ENCODE measurements at places on chromosomes 12 and 14. TPM values are rescaled to one million over a fixed set of nuclear protein-coding genes. Genes with fewer than 3 reads are reported as not detected.

Gene CACNA1C
- total RNA-seq, result 2.7 TPM

GRCh38 chr14:65043893-65044595 is 57.3 kb downstream of the FNTB start:
- H3K4me3 ChIP-seq, result no peak overlapping the region
- DNase-seq, result no peak
- no peaks in the 10 kb centered on the region for H3K36me3 ChIP-seq
- H3K27me3 ChIP-seq, result no peaks in the 10 kb centered on the region
- H3K27ac ChIP-seq, result no peak overlapping the region

DNA sequence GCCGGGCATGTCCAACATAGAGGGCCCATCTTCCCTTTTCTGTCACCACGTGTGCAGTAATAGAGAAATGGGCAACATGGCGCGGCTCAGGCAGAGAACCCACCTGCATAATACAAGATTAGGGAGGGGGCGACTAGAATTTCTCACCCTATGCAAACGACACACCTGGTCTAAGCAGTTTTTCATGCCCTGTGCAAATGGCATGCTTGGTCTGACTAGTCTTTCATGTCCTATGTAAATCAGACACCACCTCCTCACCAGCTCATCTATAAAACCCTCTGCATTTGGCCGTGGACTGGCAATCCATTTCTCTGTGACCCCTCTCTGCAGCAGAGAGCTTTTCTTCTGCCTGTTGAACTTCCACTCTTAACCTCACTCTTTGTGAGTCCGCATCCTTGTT is 180.2 kb upstream of the PZP start:
- H3K27me3 ChIP-seq, result no peaks in the 10 kb centered on the region
- no peak overlapping the region for H3K27ac ChIP-seq
- H3K4me1 ChIP-seq, result peaks cover 20% of the 10 kb centered on the region
- no peak overlapping the region for H3K4me3 ChIP-seq
- DNase-seq, result no peak

DNA sequence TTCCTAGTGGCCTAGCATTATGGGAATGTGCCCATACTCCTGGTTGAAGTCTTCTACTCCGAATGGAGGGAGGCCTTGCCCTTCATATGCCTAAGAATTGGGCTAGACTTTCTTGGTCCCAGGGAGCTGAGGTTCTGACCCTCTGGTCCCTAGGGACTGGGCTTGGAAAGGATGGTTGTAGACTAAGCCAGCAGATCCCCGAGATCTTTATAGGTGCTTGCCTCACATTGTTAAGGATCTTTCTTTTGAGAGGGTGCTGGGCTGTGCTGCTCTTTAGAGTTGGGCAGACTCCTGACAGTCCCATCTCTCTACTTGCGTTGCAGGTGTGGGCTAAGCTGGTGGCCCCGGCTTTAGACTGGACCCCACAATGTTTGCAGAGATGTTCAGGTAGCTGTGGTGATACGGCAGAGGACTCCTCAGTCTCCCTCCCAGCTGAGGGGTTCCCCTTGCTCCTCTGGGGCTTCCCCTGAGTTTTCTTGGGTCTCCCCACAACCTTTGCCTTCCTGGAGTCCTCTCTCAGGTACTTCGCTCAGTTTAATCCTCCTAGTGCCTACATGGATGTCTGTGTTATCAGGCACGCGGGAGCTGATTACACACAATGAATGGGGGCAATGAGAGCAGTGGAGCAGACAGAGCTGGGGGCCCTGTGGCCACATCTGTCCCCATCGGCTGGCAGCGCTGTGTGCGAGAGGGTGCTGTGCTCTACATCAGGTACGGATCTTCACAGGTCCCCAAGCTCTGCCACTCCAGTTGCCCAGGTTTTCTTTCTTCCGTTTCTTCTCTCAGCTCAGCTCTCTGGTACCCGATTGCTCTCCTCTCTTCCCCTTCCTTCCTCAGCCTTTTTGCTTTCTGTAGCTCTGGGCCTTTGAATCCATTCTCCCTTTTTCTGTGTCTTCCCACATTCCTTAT is 1.3 kb downstream of the MBD6 start:
- peaks cover 31% of the 10 kb centered on the region for H3K4me1 ChIP-seq
- no peak for DNase-seq
- no peaks in the 10 kb centered on the region for H3K27me3 ChIP-seq
- H3K36me3 ChIP-seq, result no peaks in the 10 kb centered on the region

Gene KRT82
- not detected for total RNA-seq

DNA sequence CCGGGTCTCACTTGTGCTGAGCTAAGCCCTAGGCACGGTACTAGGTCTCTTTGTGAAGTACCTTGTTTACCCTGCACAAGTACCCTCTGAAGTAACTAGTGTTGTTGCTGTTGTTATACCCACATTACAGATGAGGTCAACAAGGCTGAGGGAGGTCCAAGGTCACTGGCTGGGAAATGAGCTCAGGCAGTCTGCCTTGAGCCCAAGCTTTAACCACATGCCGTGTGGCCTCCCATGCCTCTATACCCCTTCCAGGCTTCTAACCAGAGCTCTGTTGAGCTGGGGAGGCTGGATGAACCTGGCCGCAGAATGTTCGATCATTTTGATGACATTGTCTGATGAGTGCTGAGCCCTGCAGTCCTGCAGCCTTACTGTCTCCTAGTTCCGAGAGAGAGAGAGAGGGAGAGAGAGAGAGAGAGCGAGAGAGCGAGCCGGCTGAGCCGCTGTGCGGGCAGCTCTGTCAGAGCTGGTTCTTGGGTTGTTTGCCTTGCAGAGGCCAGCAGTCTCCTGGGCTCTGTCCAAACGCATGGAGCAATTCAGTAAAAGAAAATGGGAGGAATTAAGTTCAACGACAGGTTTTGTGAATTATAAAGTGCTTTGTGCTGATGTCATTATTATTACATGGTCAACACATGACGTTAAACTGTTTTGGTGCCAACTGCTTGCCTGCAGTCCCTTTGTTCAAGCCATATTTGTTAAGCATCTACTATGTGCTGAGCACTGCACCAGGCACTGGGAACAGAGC is 13.1 kb downstream of the JDP2 start:
- H3K27me3 ChIP-seq, result no peaks in the 10 kb centered on the region
- H3K27ac ChIP-seq, result no peak overlapping the region
- no peak overlapping the region for H3K4me3 ChIP-seq
- peaks cover 6% of the 10 kb centered on the region for H3K4me1 ChIP-seq
- no peak for DNase-seq

Gene CCDC175
- 0.24 TPM for total RNA-seq

Gene BEGAIN
- 13.4 TPM for total RNA-seq

DNA sequence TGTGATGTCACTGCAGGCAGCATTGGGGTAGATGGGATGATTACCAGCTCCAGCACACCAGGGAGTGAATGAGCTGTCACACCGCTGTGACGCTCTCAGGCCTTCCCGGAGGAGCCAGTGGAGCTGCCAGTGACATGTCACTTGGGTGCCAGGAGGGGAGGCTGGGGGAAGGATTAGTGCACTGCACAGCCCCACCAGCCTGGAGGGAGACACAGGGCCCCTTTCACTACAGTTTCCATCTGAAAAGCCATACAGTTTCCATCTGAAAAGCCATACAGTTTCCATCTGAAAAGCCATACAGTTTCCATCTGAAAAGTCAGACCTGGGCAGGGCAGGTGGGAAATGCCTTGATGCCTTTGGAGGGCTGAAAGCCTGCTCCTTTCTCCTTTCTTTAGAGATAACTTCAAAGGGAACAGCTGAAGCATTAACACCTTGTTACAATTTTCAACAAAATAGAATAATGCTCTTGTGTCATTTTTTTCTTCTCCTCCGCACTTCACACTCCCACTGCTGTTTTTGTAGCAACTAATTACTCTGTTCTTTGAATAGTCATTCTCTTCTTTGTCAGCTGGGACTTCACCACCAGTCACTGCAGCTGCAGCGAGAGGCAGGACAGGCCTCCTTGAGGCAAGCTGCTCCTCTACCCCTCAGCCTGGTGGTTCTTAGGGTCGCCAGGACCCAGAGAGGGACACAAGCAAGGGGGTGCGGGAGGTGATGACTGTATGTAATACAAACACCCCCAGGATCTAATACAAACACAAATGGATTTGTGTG is 256.9 kb upstream of the RGS6 start:
- peaks cover 23% of the 10 kb centered on the region for H3K4me1 ChIP-seq
- DNase-seq, result peak; percentile 7
- H3K27ac ChIP-seq, result peak overlapping the region; percentile 53
- no peaks in the 10 kb centered on the region for H3K27me3 ChIP-seq
- no peaks in the 10 kb centered on the region for H3K36me3 ChIP-seq

Gene YBX3
- 123 TPM for total RNA-seq
